Osteoblast (primary cell): ENCODE measurements at places on chromosomes 7 and 10.

GRCh38 chr7:116180302-116180701 lies 30.0 kb upstream of the TES start:
- DNase-seq = peak; percentile 89

- DNase-seq = peak; percentile 27
Observed at GRCh38 chr7:154907651-154908620, 95.0 kb downstream of the PAXIP1 start.

GRCh38 chr7:116340943-116341907 lies 130.9 kb downstream of the TES start:
- DNase-seq = no peak

DNA sequence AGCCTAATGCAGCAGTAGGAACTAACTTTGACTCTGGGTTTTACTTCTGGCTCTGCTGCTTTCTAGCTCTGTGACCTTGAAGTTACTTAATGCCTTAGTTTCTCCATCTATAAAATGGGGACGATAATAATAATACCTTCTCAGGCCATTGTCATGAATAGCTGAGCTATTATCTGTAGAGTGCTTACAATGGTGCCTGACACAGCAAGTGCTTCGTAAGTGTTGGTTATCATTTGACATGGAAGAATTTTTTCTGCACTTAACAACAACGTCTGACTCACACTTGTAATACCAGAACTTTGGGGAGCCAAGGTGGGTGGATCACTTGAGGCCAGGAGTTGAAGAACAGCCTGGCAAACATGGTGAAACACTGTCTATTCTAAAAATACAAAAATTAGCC lies 140.5 kb downstream of the ARL4A start:
- DNase-seq = no peak

GRCh38 chr7:25844102-25844870 lies 307.7 kb upstream of the NFE2L3 start:
- peak; percentile 88 for DNase-seq

DNA sequence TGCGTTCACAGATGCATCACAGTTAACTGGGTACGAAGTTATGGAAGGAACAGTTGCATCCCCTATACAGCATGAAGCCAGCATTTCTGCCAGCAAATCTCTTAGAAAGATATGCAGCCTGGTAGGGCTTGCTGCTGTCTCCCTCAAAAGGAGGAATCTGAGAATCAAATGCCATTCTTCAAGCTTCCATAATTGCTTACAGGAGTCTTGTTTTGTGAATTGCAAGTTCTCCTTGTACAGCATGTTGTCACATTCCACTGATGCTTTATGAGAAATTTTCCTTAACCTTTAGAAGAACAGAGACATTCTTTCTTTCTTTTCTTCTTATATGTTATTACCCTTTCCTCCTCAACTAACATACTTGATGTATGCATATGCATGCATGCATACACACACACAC lies 134.6 kb downstream of the CHRM2 start:
- DNase-seq = no peak
